ENCODE measurements at places on chromosomes 5 and 9.

- no peak for DNase-seq
Measured at GRCh38 chr5:171840711-171841522, 55.3 kb downstream of the SMIM23 start.

DNA sequence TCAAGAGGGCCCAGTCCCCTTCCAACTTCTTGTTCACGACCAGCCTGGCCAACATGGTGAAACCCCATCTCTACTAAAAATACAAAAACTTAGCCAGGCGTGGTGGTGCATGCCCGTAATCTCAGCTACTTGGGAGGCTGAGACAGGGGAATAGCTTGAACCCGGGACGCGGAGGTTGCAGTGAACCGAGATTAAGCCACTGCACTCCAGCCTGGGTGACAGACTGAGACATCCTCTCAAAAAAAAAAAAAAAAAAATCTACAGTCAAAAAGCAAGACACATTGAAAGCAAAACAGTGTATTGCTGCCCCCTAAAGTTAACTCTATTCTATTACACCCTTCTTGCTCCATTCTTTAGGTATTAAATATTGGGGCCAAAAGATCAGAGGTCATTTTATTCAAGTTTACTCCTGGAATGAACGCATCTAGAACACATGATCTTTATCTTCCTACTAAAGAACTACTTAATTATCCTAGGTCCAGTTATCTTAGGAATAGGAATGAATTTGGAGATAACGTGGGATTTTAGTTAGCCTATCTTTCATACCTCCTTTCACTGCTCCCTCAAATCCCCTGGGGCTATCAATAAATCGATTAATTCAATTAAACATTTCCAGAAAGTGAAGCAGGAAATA, 2.4 kb downstream of the ATG12 start:
- no peak for DNase-seq

DNA sequence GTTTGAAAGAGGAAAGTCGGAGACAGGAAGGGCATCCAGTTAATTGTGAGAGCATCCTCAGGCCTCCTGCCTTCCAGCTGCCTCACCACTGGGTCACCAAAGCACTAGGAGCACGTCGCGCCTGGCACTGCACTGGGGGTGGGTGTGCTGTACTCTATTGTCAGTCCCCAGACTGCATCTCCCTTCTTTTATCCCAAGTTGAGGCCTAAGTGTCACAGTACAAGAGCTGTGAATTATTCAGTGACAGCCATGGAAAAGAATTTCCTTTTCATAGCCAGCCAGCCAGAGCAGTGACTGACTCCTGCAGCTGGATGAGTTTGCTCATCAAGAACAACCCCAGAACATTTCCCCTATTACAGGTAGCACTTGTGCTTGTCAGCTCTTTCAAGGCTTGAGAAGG, 16.3 kb downstream of the CLTA start:
- DNase-seq: no peak

- no peak for DNase-seq
Measured at GRCh38 chr9:116959809-116960208, 272.7 kb downstream of the TRIM32 start.

DNA sequence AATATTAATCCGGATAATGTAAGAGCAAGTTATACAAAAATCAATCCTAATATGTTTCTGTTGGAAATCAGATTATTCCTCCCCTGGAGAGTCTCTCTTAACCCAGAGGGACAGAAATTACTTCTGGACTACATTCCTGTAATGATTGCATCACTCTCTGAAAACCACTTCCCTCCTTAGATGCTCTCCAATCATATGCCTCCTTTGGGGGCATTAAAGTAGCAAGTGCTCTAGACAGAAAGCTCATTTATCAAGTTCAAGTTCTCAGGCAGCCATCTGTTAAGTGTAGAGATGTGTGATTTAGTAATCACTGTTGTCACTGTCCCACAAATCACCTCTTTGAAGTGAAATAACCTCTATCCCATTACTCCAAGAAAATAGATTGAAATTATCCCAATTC, 247.1 kb downstream of the SLCO4C1 start:
- no peak for DNase-seq

GRCh38 chr9:12185856-12186255, 507.3 kb upstream of the TYRP1 start:
- no peak for DNase-seq

DNA sequence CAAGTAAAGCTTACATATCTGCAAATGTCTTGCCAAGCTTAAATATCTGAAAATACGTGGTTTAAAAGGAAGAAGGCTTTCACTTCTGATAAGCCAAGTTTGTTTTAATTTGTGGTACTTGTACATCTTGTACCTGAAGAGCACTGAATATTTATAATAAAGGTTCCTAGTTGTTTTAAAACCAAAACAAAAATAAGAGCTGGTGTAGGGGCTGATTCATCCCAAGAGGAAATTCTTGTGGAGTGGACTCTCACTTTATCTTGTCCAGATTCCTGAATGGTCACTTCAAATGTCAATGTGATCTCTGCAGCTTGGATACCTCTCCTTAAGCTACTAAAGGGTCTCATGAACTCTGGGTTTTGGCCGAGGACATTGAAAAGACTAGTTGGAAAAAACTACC, 29.5 kb downstream of the MAMDC2 start:
- DNase-seq: no peak

- no peak for DNase-seq
Measured at GRCh38 chr9:135328485-135329417, 150.8 kb upstream of the PPP1R26 start.

DNA sequence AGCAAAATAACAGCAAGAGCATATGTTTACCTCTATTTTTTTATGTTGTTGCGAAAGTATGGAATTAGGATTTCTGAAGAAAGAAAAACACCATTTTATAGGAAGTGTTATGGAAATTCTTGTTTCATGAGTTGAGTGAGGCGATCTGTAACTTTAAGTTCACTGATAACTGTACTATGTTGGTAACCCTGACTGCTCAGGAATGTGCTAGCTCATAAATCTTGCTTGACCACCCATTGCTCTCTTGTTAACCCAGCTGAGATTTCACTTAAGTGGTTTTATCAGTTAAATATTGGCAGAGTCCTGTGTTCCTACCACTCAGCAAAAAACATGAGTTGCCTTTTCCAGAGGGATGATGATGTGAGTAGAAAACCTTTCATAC, 91.1 kb upstream of the STARD4 start:
- DNase-seq: no peak

- no peak for DNase-seq
Measured at GRCh38 chr9:130423272-130423671, 21.5 kb upstream of the ASS1 start.

- DNase-seq: no peak
Measured at GRCh38 chr5:78353520-78353919, 6.9 kb upstream of the SCAMP1 start.

DNA sequence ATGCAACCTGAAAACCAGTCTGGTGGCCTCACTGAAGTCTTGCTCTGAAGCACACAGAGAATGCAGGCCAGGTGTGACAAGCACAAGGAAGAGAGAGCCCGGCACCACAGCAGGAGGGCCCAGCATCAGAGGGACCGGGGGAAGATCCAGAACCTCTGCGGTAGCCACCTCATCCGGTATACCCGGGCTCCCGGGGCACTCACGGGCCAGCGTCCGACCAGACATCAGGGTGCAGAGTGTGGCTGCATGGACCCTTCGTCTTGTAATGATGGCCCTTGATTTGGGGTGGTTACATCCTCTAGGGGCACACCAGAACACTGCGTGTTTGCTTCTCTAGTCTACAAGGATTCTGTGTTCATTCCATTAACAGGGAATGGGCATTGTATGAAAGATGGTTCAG, 406.0 kb downstream of the GADD45G start:
- DNase-seq: no peak

- DNase-seq: no peak
Measured at GRCh38 chr5:78792345-78793055, 143.9 kb upstream of the LHFPL2 start.

- no peak for DNase-seq
Measured at GRCh38 chr5:179700401-179700918, 1.7 kb downstream of the CANX start.

GRCh38 chr9:16267281-16268066, 603.0 kb downstream of the BNC2 start:
- no peak for DNase-seq

DNA sequence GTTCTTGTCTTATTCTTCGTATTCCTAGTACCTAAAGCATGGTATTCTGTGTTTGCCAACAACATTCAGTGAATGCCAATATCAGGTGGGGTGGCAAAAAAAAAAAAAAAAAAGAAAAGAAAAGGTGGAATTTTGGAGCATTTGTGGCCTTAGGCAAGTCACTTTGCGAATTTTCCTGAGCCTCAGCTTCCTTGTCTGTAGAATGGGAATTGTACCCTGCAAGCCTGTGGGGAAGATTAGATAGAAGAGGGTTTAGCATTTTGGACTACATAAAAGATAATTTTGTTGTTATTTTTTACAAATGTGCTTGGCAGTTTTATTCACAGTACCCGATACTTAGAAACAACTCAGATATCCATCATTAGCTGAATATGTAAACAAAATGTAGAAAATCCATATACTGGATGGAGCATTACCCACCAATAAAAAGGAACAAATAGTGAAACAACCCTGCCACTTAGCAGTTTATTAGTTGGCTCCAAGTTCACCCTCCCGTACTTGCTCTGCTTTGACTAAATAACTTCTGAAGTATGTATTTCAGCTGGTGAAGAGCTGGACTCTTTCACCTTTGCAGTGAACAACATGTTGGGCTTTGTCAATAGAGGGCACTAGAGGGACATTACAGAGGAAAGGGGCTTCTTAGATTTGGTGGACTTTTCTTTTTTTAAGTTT, 13.6 kb downstream of the UBE2D2 start:
- DNase-seq: no peak

DNA sequence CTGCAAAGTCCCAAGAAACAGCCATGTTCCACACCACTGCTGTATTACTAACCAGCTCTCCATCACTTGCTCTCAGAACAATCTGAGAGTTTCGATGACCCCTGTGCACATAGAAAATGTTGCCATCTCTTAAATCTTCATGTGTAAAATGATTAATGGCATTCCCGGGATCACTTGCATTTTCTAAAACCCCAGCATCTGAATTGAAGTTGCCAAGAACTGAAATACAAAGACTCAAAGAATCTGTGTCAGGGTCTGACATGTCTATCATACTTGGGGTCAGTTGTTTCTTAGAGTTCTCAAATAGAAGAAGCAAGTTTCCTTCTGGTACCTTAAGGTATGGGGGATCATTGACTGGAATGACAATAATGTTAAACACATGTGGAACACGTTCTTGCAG, 115.1 kb downstream of the ESM1 start:
- no peak for DNase-seq

DNA sequence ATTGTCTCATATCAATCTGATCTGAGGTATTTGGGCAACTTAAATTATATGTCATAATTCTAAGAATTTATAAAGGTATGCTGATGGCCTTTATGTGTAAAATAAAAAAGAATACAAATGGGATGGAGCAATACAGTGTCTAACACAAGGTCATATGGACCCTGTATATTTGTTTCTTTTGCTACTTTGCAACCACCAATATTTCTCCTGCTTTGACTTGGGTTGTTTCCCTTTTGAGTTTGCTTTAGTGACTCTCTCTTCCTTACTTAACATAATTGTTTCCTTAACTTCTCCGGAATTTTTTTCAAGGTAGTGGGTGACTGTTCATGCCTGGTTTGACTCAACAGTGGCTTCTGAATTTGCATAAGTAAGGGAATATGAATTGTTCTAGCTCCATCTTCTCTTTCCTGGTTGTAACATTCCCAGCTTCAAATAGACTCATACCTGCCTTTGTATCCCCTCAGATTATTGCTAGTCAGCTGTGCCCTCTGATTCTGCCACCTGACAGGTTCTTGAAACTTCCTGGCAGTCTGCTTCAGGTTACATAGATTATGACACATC, 30.2 kb upstream of the ANXA1 start:
- DNase-seq: no peak

DNA sequence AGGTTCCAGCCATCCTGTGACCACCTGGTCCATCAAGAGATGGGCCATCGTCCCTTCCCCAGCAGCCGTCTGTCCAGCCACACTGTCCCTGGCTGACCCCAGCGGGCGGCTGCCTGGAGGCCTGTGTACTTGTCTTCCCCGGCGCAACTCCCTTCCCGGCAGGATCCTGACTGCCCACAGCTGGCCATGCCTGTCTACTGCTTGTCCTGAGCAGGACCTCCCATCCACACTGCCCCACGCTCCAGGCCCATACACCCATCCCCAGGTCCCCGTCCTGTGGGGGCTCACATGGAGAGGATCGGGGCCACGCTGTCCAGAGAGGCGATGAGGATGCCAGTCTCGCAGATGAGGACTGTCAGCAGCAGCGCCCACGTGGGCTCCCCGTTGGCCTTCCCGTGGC, 35.5 kb downstream of the SLC12A7 start:
- DNase-seq: no peak

DNA sequence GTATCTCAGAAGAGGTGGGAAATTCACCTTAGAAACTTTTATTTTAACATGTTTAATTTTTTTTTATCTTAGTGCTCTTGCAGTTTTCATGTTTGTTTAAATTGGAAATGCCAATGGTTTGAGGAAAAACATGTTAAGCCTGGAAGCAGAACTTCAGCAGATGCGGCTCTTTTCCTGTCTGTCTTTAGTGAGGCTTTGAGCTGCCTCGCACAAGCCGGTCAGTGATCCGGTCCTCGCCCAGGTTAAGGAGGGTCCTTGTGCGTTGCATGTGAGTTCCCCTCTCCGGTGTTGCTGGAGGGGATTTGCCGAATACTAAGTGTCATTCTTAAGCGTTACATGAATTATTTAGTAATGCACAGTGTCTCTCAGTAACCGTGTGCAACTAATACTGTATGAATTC, 9.4 kb upstream of the PLEKHG4B start:
- DNase-seq: no peak

DNA sequence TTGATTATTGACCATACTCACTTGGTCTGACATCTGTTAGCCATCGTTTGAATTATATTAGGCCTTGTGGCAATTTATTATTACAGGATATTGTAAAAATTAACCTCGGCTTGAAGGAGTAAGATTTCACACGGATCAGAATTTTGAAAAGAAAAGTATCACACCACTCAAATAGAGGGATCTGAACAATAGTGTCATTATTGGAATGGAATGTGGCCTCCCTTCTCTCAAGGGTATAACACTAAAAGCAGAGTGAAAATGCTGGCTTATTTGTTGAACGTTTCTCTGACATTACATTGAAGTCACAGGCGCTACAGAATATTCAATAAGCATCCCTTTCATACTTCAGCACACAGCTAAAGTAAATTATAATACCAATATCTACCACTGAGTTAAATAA, 509.3 kb downstream of the CTNND2 start:
- no peak for DNase-seq

GRCh38 chr5:169099801-169100734, 200.9 kb downstream of the SLIT3 start:
- DNase-seq: no peak

GRCh38 chr5:145293716-145294115, 541.4 kb downstream of the PRELID2 start:
- no peak for DNase-seq

DNA sequence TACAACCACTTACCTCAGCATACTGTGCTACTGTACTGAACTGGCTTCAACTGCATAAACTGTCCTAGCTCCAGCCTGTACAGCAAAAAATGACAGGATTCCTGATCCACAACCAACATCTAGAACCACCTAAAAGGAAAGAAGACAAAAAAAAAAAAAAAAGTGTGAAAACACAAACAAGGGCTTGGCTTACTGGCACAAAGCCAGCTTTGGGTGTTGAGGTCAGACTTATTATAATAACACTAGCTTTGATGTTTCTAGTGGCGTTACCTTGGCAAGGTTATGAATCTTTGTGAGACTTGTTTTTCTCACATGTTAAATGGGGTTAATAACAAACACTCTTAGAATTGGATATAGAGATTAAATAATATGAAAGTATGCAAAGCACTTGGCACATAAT, 148.5 kb upstream of the PUM3 start:
- DNase-seq: no peak

All from GOT3 (cell line).